ENCODE measurements at places on chromosomes 5 and 9.
A peak's percentile ranks its signal among the peaks of the same experiment; 100 is the strongest.

- DNase-seq, result no peak
These were observed 15.0 kb downstream of the CYFIP2 start for GRCh38 chr5:157280927-157281326.

- no peak for DNase-seq
These were observed 11.4 kb downstream of the LAMC3 start for GRCh38 chr9:131020388-131020787.

DNA sequence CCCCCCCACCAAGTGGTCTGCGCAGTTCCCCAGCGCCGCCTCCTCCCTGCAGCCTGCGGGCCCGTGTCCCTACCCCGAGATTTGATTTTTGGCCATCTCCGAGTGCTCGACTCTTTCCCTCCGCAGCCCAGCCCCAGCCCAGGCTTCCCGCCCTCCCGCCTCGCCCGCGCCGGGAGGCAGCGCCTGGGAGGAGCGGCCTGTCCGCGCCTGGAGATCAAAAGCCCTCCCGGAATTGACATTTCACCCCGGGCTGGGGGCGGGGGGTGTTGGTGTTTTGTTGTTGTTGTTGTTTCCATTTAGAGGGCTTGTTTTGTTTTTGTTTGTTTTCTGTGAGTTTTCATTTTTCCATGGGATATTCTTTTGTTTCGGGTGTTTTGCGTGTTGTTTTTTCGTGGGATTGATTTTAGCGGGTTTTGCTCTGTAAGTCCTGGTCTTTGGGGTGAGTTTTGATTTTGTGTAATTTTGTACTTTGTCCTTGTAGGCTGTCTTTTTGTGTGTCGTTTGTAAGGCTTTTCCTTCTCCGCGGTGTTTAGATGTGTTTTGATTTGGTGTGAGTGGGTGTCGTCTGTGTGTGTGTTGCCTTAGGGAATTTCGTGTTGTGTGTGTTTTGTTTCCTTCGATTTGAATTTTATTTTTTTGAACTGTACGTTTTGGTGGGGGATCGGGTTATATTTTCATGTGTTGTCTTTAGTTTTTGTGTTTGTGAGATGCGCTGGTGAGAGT is 1.7 kb upstream of the PAX5 start:
- DNase-seq, result no peak

GRCh38 chr9:137046088-137046787 is at the start of gene NPDC1:
Gene NPDC1, minus strand, starts transcription at chr9:137046177. Its CDS starts 188 bp downstream, at chr9:137045989.
- peak; percentile 56 for DNase-seq

- DNase-seq, result no peak
These were observed 26.3 kb upstream of the FANCC start for GRCh38 chr9:95343725-95344287.

DNA sequence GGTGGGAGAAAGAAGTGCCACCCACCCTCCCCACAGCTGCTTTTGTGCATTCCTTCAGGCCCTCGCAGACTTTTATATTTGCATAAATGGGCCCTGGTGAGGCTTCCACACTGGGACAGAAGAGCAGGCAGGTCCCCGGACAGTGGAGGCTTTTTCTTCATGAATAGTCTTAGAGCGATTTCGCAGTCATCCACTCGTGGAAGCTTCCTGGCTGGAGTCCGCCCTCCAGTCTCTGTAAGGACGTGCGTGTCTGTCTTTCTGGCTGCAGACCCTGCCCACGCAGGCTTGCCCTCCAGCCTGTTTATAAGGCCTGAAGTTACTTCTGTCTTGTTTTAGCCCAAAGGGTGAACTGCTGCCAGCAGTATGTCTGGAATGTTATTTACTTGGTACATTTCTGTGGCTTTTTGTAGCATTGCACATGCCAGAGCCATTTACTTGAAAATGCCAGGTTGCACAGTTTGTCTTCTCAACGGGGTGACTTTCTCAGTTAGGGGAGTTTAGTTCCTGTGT is 195.7 kb downstream of the AOPEP start:
- no peak for DNase-seq

GRCh38 chr9:86978413-86978812 is 31.1 kb upstream of the GAS1 start:
- DNase-seq, result no peak

Measured in stimulated activated CD8-positive, alpha-beta memory T cell treated with anti-CD3 and anti-CD28 coated beads, Interleukin-4, amount 100 ng/mL, for 4 hours (primary cell).